ENCODE measurements at places on chromosomes 3 and 15. TPM values are rescaled to one million over a fixed set of nuclear protein-coding genes. Genes with fewer than 3 reads are reported as not detected.

Gene PRR20G
- total RNA-seq: not detected

Gene XCR1
- under 0.01 TPM for total RNA-seq

Gene GOLGA8G
- under 0.01 TPM for total RNA-seq

Gene LEO1
- 30.1 TPM for total RNA-seq

Gene GOLGA8T
- total RNA-seq: 0.14 TPM

Gene CD96
- 0.09 TPM for total RNA-seq

Gene SCG5
- total RNA-seq: 13.7 TPM

Gene ANKRD63
- not detected for total RNA-seq

Gene CHRD
- total RNA-seq: 1.4 TPM

Gene AADACL2
- not detected for total RNA-seq

Gene MB21D2
- total RNA-seq: 11.9 TPM

Gene CORO2B
- 5.3 TPM for total RNA-seq

Gene HEMK1
- total RNA-seq: 10.7 TPM

Gene WDR93
- total RNA-seq: under 0.01 TPM

Gene CCDC39
- not detected for total RNA-seq

Gene RAMAC
- 29.6 TPM for total RNA-seq

Gene OCA2
- not detected for total RNA-seq

Gene SNTN
- not detected for total RNA-seq

Gene IL17RD
- total RNA-seq: 1.1 TPM

Gene HTR3E
- total RNA-seq: not detected

Gene CD200
- total RNA-seq: 4.0 TPM

Gene OSTN
- total RNA-seq: 0.57 TPM

Gene TIMP4
- 5.1 TPM for total RNA-seq

Gene FHIT
- 1.1 TPM for total RNA-seq

Gene GPR62
- total RNA-seq: 0.09 TPM

Gene SPINK8
- total RNA-seq: not detected

Gene SPTBN5
- total RNA-seq: 0.18 TPM

Gene ATP2B2
- not detected for total RNA-seq

Gene MORF4L1
- 290 TPM for total RNA-seq

Gene SMCO1
- not detected for total RNA-seq

Gene IL17RB
- not detected for total RNA-seq

Measured in smooth muscle cell of bladder (primary cell).